Calu3 (cell line): ENCODE measurements at places on chromosomes 13 and 19. TPM values are rescaled to one million over a fixed set of nuclear protein-coding genes. Genes with fewer than 3 reads are reported as not detected.
A peak's percentile ranks its signal among the peaks of the same experiment; 100 is the strongest.

DNA sequence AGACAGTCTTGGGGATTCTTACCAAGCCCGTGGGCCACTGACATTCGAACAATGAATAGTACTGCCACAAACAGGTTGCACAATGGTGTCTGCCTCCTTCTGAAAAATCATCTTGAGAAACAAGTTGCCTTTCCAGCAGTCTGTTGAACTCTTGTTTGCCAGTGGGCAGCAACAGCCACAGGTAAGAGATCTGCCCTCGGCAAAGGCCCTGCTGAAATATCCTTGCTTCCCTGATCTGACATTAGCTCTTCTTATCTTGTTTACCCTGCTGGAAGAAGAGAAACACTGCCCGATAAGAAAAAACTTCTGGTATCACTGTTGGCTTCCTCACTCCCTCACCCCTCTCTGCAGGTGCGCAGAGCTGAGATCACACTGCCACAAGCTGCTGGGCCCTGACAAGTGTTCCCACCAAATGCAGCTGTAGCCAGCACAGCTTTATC, 2.0 kb downstream of the DOCK9 start:
- peaks cover 5% of the 10 kb centered on the region for H3K36me3 ChIP-seq
- peaks cover 14% of the 10 kb centered on the region for H3K4me1 ChIP-seq
- H3K27ac ChIP-seq, result peak overlapping the region; percentile 47
- DNase-seq, result no peak
- peak overlapping the region; percentile 68 for H3K4me3 ChIP-seq
- H3K27me3 ChIP-seq, result no peaks in the 10 kb centered on the region

DNA sequence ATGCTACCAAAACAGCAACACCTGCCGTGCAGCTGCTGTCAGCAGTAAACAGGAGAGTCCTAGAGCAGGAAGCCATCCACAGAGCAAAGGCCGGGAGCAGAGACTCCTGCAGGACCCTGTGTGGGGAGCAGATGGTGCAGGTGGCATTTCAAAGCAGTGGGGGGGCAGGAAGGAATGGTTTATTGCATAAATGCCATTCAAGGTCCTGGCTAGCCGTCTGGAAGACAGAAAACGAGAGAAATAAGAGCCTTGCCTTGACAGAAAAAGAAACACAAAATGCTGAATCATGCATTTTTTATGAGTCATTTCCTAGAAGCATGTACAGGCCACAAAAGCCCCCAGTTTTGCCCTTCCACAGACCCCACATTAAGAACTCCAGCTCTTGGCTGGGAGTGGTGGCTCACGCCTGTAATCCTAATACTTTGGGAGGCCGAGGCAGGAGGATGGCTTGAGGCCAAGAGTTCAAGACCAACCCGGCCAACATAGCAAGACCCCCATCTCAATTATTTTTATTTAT, 5.4 kb downstream of the RSPH6A start:
- peak overlapping the region; percentile 15 for H3K27ac ChIP-seq
- no peak overlapping the region for H3K4me3 ChIP-seq
- DNase-seq, result no peak
- peaks cover 31% of the 10 kb centered on the region for H3K36me3 ChIP-seq
- peaks cover 16% of the 10 kb centered on the region for H3K4me1 ChIP-seq

GRCh38 chr19:11239377-11240000, at the start of gene ANGPTL8:
Gene ANGPTL8 (plus strand): TSS chr19:11239619. CDS start chr19:11239638, 19 bp downstream.
- H3K27me3 ChIP-seq, result no peaks in the 10 kb centered on the region
- no peaks in the 10 kb centered on the region for H3K4me1 ChIP-seq
- no peak within 1 kb of the TSS for H3K27ac ChIP-seq
- no peak for DNase-seq
- H3K36me3 ChIP-seq, result peaks cover 11% of the 10 kb centered on the region

DNA sequence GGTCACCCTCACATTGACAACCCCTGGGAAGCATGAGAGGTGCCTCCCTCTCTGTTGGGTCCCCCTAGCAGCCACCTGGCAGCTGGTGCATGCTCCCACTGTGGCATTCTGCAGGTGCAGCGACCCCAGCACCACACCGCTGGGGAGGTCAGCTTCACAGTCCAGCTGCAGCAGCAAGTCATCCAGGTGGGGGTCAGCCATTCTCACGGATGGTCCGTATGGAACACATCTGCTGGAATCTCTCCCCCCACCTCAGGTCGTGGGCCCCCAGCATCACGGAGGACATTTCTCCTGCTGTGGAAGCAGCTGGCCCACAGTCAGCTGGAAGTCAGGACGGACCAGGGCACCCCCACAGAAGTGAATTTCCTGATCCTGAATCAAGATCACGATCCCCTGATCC, 201.3 kb downstream of the COG6 start:
- no peaks in the 10 kb centered on the region for H3K4me1 ChIP-seq
- no peaks in the 10 kb centered on the region for H3K27me3 ChIP-seq
- no peaks in the 10 kb centered on the region for H3K36me3 ChIP-seq

SLITRK5 gene
- total RNA-seq, result not detected in 2 replicates

CALR3 gene
- total RNA-seq, result not detected in 2 replicates
